ENCODE measurements at places on chromosomes 4 and X.

- no peak for DNase-seq
Measured at GRCh38 chr4:6655924-6656323, 15.4 kb downstream of the MRFAP1 start.

- DNase-seq = no peak
Measured at GRCh38 chr4:94561249-94562024, 109.7 kb downstream of the PDLIM5 start.

DNA sequence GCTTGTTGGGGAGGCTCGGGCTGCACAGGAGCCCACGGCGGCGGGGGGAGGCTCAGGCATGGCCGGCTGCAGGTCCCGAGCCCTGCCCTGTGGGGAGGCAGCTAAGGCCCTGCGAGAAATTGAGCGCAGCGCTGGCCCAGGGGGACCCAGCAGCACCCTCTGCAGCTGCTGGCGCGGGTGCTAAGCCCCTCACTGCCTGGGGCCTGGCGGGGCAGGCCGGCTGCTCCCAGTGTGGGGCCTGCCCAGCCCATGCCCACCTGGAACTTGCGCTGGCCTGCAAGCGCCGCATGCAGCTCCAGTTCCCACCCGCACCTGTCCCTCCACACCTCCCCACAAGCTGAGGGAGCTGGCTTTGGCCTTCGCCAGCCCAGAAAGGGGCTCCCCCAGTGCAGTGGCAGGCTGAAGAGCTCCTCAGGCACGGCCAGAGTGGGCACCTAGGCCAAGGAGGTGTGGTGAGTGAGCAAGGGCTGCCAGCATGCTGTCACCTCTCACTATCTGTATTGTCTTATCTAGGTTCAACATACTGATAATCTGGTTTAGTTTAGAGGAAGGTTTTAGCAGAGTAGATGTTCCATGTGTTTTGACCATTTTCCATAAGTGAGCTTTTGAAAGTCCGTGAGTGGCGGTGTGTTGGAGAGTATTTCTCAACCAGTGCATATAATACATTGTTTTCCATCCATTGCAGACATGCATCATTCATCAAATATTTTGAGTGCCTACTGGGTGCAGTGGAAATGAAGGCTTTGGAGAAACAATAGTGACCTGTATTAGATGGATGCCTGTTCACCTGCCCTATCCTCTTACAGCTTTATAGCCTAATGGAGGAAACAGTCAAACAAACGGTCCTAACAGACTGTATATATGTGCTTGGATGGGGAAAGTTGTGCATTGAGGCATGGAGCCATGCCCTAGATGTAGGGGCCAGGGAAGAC, 13.1 kb downstream of the PI4K2B start:
- DNase-seq = no peak

DNA sequence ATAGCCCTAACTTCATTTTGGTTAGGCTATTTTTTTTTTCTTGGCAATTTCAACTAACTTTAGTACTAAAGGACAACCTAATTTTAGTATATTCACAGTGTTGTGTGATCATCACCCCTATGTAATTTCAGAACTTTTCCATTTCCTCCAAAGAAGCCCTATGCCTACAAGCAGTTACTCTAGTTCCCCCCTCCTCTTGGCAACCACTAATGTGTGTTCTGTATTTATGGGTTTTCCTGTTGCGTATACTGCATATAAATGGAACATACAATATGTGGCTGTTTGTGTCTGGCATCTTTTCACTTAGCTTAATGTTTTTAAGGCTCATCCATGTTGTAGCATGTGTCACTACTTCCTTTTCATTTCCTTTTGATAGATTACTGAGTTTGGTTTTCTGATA, 57.6 kb downstream of the N4BP2 start:
- DNase-seq = no peak

DNA sequence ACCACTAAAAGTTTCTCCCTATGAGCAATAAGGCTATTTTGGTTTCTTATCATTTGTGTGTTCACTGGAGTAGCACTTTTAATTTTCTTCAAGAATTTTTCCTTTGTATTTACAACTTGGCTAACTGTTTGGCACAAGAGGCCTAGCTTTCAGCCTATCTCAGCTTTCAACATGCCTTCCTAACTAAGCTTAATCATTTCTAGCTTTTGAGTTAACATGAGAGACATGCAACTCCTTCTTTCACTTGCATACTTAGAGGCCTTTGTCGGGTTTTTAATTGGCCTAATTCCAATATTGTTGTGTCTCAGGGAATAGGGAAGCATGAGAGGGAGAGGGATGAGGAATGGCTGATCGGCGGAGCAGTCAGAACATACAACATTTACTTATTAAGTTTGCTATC, 349.8 kb downstream of the OPHN1 start:
- no peak for DNase-seq

GRCh38 chr4:185697488-185697887, 114.5 kb downstream of the SORBS2 start:
- DNase-seq = no peak

DNA sequence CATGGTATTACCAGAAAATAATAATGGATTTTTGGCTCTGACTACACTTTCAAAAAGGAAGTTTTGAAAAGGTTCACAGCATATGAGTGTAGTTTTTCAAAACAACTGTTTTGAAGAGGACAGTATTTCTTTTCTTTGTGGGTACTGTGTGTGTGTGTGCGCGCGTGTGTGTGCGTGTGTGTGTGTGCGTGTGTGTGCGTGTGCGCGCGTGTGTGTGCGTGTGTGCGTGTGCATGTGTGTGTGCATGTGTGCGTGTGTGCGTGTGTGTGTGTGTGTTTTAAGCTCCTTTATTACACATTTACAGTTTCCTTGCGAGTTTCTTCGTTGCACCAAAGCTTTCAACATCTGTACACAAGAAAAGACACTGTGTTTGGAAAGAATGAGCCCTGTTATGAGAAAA, 755.4 kb downstream of the SH3BGRL start:
- no peak for DNase-seq

- DNase-seq = peak; percentile 1
Measured at GRCh38 chrX:113892401-113892800, 691.5 kb upstream of the HTR2C start.

GRCh38 chrX:150546711-150547153, 21.7 kb upstream of the MTM1 start:
- no peak for DNase-seq

- DNase-seq = no peak
Measured at GRCh38 chr4:60822986-60823385, 377.1 kb upstream of the ADGRL3 start.

- no peak for DNase-seq
Measured at GRCh38 chr4:169410839-169411770, 140.3 kb upstream of the SH3RF1 start.

DNA sequence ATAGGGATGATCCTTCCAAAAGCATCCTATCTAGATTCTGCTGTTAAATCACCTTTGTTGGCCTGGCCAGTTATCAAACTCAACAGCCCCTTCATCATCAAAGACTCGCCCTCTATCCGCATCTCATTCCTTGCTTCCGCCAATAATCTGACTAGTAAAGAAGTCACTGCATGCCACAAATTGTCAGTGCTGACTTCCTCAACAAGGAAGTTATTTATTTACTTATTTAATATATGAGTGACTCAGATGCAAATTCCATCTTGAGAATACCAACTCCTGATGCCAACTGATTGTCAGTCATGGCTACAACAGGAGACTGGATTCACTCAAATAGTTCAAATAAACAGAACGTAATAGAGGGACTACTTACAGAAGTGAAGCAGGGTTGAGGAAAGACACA, 283.8 kb downstream of the TRIML1 start:
- peak; percentile 20 for DNase-seq

- no peak for DNase-seq
Measured at GRCh38 chr4:140673729-140674128, 82.5 kb downstream of the TBC1D9 start.

DNA sequence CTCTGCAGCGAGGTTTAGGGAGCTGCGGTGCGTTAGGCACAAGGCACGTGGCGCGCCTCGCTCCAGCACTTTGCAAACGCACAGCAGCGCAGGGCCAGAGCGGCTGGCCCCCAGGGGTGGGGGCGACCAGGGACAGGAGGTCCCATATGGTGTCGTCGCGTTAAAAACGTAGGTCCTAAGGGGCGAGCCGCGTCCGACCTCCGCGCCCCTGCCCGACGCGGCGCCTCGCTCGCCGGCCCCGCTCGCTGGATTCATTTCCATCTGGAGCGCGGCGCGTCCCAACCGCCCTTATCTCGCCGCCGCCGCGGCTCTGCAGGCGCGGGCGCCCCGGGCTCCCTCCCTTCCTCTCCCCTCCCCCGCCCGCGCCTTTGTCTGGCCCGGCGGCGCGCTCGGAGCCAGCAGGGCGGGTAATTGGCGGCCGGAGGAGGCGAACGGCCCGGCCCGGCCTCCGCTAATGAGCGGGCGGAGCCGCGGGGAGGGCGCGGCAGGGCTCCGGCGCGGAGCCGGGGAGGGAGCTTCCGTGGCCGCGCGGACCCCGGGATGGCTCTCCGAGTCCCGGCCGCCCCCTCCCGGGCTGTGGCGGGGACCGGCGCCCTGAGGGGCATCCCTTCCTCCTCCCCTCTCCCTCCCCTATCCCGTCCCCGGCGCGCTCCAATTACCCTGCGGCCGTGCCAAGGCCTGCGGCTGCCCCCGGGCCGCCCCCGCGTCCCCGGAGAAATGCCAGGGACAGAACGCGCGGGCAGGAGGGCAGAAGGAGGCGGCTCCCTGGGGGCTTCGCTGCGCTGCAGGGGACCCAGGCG, 409.0 kb downstream of the BCOR start:
- no peak for DNase-seq

GRCh38 chr4:53905941-53906377, 158.4 kb downstream of the CHIC2 start:
- DNase-seq = no peak

DNA sequence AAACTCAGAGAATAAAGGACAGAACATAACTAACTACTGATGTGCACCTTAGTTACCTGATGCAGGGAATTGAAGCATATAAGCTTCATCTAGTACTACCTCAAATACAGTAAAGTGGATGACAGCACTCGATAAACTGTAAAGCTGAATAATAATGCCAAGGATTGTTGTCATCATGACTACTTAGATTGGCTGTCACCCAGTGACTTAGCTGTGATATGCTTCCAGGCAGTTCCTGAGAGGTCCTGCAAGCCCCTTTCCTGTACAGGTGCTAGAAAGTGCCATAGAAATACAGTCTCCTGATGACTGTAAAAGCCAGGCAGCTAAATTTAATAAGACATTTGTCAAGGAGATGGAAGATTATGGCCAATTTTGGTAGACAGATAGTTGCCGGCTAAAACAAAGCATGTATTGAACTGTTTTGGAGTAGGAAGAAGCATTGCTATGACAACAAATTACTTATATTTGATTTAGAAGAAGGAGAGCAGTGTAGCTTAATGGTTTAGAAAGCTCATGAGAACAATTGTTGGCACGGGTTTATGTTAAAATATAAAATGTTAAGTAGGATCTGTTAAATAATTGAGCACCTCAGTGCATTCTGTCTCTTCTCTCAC, 29.7 kb downstream of the TMEM164 start:
- DNase-seq = no peak

DNA sequence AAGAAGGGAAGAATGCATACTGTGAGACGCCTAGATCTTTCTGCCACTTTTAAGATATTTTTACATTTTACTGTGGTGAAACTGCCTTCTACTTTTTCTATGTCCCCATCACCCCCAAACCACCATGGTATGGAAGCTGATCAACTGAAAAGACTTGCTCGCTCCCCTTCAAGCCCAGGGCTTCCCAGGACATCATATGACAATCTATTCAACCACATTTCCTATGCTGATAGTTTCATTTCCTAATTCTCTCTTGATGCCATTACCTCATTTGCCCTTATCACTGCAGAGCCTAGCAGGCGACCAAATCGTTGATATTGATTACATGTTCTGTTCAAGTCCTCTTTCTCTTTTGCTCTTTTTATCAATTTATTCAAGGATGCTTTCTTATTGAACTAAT, 40.1 kb upstream of the KLHL34 start:
- DNase-seq = no peak

- DNase-seq = no peak
Measured at GRCh38 chrX:29478336-29479069, 736.9 kb upstream of the MAGEB2 start.

DNA sequence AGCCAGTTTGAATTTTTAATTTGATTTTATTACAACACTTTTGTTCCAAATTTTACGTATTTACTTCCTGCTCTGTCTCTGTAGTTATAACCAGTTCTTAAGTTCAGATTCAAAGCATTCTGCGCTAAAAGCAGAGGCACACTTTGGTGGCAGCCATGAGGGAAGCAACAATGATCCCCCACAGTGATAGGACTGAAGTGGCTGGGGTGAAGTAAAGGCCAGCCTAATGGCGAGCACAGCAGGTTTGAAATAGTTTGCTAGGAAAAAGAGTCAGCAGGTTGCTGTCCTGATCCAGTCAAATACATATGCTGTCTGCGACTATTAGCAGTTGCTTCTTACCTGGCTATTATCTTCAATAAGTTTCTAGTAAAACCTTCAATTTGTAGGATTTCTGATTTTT, 176.3 kb downstream of the RPA4 start:
- no peak for DNase-seq

DNA sequence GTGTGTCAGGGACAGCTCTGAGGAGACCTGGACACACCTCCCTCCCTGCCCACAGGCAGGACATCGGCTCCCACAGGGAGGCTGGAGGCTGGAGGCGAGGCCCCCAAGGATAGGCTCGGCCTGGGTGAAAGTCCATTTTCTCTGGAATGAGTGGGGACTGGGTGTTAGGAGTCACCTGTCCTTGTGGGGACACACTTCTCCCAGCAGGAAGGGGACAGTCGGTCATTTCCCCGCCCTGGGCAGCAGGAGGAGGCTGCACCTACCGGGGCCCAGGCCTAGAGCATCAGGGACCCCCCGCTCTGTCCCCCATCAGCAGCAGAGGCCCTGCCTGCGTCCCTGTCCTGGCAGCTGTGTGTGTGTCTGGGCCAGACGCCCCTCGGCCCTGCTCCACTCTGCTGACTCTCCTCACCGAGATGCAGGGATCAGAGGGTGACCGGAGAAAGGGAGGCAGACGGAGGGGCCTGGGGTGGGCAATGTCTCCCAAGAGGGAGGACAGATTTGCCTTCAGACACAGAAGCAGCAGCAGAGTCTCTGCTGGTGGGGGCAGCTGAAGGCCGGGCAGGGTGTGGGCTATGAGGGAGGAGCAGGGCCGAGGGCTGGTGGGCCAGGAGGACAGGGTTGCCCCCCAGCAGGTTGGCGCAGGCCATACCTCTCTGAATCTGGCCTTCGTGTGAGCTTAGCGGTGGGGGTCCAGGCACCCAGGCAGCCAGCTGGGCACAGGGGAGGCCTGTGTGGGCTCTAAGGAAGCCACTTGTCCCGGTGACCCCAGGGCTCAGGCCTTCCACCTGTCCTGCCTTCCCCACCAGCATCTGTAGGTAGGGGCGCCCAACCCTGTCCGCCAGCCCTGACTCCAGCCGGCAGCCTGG, 125.7 kb upstream of the NKX1-1 start:
- DNase-seq = no peak

- no peak for DNase-seq
Measured at GRCh38 chrX:51891821-51892551, 1.4 kb upstream of the MAGED1 start.

GRCh38 chrX:30270639-30271038, 23.7 kb downstream of the MAGEB1 start:
- no peak for DNase-seq
